Anterior cingulate cortex (tissue), 58 donors: ENCODE measurements at places on chromosomes 16 and 17.

DNA sequence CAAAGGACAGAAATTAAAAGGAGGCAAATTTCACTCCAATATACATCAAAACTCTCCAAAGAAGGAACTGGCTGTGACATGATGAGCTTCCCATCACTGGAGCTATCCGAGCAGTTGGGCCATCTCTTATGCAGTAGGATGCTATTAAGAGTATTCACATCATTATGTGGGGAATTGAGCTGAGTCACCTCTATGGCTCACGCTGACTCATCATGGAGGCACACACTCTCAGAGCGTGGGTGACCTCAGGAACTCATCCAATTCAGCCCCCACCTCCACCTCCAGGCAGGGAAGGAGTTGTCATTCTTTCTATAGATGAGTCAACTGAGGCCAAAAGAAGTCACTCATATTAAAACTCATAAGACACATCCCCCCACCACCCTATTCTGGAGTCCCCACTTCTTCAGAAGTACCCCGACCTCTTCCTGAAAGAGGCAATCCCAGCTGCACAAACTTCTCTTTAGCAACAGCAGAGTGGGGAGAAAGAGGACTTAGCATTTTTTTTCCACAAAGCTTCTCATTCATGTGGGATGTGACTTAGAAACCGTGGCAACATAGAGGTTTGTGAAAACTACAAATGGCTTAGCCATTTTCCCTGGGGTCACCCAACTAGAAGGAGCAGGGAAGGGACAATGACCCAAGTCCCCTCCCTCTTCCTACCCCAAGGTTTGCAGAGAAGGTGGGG lies 32.5 kb downstream of the ABCC12 start:
- DNase-seq, result no peak

GRCh38 chr16:79261481-79261940 lies 339.0 kb downstream of the MAF start:
- peak; percentile 5 for DNase-seq

DNA sequence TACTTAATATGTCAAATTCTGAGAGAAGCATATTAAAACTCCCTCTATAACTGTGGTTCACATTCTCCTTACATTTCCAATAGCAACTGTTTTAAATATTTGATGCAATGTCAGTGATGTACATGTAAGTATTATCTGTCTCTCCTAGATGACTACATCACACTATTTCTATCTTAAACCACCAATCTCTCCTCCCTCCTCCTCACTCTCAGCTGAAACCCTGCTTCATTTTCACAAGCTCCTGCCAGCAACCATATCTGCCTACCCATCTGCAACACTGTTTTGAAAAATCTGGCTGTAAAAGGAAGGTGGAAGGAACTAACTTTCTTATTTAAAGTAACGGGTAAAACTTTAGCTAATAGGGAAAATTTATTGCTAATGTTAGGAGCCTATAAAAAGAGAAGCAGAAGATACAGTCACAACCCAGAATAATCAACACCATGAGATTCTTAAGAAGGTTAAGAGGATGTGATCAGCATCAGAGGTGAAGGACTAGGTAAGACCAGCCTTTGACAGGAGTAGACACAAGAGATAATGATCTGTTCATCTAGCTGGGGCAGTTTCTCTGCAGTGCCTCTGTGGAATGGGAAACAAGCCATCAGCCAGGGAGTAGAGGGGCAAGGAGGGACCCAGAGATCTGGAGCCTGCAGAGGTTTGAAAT lies 31.0 kb downstream of the MYH10 start:
- no peak for DNase-seq

GRCh38 chr17:11986179-11986941 lies 10.9 kb downstream of the ZNF18 start:
- DNase-seq, result no peak

- no peak for DNase-seq
Measured at GRCh38 chr16:30875871-30876801, 17.7 kb downstream of the BCL7C start.

DNA sequence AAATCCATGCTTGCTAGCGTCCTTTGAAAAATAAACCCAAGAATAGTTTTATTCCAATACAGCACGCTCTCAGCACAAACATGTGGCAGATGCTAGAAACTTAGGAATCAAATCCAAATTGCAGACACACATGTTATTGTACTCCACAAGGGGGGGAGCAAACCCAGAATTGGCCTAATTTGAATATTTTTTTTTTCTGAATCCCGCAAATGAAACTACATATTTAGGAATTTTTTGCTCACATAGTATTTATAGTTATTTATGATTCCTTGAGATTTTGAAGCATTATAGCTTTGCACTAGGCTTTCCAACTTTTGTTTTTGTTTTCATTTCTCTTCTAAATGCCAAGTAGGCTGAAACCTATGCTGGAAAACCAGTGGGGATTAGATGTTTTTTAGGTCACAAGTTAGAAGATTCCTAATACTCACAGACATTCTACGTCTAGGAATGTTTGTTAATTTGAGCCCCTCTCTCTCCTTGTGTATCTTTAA lies 59.3 kb upstream of the CDH11 start:
- DNase-seq, result no peak
